ENCODE measurements at places on chromosomes 7 and 10. TPM values are rescaled to one million over a fixed set of nuclear protein-coding genes. Genes with fewer than 3 reads are reported as not detected.

The SFR1 gene
- 7.4 TPM for total RNA-seq

The AKR1B1 gene
- total RNA-seq = 97.4 TPM

The CCM2 gene
- total RNA-seq = 43.0 TPM

The ZNF32 gene
- total RNA-seq = 22.9 TPM

The TCAF2 gene
- 2.2 TPM for total RNA-seq

The PDGFA gene
- total RNA-seq = 219 TPM

GRCh38 chr7:131031099-131031868 lies 296.4 kb upstream of the MKLN1 start:
- no peak overlapping the region for H3K27ac ChIP-seq
- no peak overlapping the region for H3K4me3 ChIP-seq
- H3K36me3 ChIP-seq = no peaks in the 10 kb centered on the region
- H3K4me1 ChIP-seq = peaks cover 48% of the 10 kb centered on the region

DNA sequence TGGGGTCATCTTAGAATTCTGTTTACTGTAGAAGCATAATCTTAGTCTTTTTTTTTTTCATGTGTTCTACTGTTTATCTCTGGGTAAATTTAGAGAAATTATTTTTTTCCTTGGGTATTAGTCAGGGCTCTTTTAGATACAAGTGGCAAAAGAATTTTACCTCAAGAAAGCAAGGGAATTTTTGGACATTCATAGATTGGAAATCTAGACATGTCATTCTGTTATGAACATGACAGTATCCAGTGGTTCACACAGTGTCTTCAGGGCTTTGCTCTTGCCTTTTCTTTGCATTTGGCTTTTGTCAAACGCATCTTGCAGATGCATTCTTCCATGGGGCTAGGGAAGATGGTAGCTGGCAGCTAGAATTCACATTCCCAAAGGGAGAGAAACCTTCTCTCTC lies 13.7 kb upstream of the TAS2R41 start:
- H3K36me3 ChIP-seq = no peaks in the 10 kb centered on the region
- H3K27ac ChIP-seq = no peak overlapping the region
- H3K4me3 ChIP-seq = no peak overlapping the region
- no peak for DNase-seq

DNA sequence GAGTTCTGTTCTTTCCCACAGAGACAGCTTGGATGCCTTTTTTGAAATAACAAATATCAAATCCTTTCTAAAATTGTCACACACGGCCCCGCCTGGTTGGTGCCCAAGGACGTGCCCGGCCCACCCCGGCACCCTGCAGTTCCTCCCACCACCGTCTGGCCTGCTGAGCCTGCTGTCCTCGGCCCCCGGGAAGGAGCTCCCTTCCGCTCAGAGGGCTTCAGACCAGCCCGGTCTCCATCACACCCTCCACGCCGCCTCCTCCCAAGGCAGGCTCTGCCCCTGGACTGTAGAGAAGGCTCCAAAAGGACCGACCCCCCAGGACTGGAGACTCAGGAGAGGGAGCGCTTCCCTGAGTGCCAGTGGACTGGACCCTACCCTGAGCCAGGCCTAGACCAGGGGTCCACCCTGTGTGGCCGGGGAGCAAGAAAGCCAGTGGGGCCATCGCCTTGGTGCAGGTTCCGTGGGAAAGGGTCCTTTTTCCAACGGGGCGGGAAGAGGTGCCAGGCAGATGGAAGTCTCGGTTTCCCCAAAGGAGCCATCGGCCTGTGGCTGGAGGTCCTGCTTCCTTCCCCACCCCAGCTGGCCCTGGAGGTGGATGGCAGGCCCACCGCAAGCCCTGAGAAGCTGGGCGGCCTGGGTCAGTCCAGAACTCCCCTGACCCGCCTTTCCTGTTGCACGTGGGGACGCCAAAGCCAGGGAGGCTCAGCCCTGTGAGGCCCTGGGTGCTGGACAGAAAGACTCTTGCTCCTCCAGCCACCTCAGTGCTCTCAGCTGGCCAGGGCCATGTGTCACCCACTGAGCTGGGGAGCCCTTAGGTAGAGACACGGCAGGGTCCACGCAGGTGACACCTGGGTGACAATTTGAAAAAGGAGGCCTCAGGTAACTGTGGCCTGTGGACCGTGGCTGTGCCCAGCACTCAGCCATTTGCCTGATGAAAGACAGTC lies 69.8 kb downstream of the PWWP2B start:
- H3K27me3 ChIP-seq = no peaks in the 10 kb centered on the region
- DNase-seq = no peak
- H3K36me3 ChIP-seq = no peaks in the 10 kb centered on the region
- no peak overlapping the region for H3K4me3 ChIP-seq
- H3K27ac ChIP-seq = peak overlapping the region; percentile 97

GRCh38 chr7:6614953-6615722 lies at the start of gene ZNF853:
Gene ZNF853 (plus strand): TSS chr7:6615610. CDS start chr7:6616175, 565 bp downstream.
- peak within 1 kb of the TSS; percentile 78 for H3K4me3 ChIP-seq
- no peaks in the 10 kb centered on the region for H3K27me3 ChIP-seq
- no peak for DNase-seq
- no peaks in the 10 kb centered on the region for H3K36me3 ChIP-seq
- peaks cover 20% of the 10 kb centered on the region for H3K4me1 ChIP-seq

DNA sequence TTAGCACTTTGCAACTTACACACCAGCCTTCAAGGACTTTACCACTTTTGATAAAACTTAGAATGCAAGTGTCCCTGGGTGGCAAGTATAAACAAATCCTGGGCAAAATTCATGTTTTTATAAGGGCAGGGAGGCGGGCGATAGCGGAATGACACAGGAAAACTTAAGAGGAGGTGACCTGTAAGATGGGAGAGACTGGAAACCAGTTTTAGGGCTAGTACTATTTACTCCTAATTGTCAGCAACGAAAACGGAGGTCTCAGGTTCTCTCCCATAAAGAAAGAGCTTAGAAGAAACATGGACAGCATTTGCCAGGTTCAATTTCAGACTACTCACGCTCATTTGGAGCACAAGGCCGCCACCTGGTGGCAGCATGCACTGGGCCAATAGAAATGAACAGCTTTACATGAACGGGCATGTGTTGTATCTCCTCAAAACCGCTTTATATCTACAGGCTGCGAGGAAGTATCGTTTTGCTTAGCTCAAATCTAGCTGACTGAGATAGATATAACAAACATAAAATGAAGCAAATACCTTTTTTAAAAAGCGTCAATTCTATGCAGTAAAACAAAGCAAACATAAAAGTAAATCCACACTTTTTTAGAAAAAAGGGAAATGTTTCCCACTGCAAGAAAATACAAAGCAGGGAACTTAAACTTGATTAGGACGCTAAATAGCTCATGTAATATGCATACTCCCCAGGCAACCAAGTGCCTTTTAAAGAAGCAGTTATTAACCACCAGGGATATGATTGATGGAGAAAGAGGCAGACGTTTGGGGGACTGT lies 37.6 kb upstream of the SVOPL start:
- no peaks in the 10 kb centered on the region for H3K27me3 ChIP-seq
- no peaks in the 10 kb centered on the region for H3K36me3 ChIP-seq
- no peak overlapping the region for H3K4me3 ChIP-seq
- no peak overlapping the region for H3K27ac ChIP-seq
- no peaks in the 10 kb centered on the region for H3K4me1 ChIP-seq
- peak; percentile 19 for DNase-seq

DNA sequence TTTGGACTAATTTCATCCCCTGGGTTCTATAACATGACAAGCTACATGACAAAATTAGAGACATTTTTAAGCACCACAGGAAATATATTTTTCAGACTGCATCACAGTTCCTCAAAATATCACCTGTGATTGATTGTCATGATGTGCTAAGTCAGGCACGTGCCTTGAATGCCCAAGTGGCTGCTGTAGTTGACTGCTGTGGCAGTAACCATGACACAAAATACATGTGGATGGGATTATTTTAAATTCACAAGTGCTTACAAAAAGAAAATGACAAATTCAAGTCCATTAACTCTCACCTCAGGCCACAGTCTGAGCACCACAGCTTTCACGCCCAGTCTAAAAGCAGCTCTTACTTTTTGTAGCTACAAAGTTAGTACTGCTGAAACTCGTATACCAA lies 45.5 kb downstream of the TNPO3 start:
- no peak for DNase-seq
- H3K36me3 ChIP-seq = peaks cover 8% of the 10 kb centered on the region
- H3K27me3 ChIP-seq = no peaks in the 10 kb centered on the region
- no peaks in the 10 kb centered on the region for H3K4me1 ChIP-seq
- H3K27ac ChIP-seq = no peak overlapping the region

GRCh38 chr10:10576937-10577336 lies 440.7 kb upstream of the CELF2 start:
- no peak overlapping the region for H3K27ac ChIP-seq
- no peaks in the 10 kb centered on the region for H3K4me1 ChIP-seq
- H3K27me3 ChIP-seq = no peaks in the 10 kb centered on the region
- no peak overlapping the region for H3K4me3 ChIP-seq
- no peaks in the 10 kb centered on the region for H3K36me3 ChIP-seq
- DNase-seq = no peak

GRCh38 chr10:63423494-63423893 lies 42.3 kb downstream of the JMJD1C start:
- no peak for DNase-seq
- no peak overlapping the region for H3K27ac ChIP-seq
- no peak overlapping the region for H3K4me3 ChIP-seq
- no peaks in the 10 kb centered on the region for H3K27me3 ChIP-seq

DNA sequence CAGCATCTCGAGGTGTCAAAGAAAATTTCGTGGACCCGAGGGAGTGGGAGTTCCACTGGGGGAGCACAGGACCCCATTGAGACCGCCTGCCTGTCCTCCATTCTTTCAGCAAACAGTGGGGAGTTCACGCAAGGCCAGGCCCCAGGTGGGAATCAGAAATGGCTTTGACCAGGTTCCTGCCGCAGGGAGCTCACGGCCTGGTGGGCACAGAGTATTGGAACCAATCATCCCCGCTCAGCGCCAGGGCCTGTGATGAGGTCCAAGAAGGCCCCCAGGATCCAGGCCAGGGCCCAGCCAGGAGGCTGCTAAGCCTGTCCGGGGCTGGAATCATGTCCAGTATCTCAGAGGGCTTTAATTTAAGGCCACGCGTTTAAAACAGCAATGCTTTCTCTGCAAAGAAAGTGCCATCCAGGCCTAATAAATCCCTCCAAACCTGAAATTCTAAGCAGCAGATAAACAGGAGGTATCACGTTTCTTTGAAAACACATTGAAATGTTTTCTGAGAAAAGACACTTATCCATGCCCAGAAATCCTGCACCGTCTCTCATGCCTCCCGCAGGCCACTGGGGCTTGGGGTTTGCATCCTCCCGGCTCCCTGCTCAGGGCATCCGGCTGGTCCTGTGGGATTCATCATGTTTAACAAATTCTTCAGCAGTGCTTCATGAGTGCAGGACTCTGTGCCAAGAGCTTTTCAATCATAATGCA lies 125.7 kb downstream of the OAT start:
- no peak for DNase-seq
- no peak overlapping the region for H3K27ac ChIP-seq
- no peaks in the 10 kb centered on the region for H3K27me3 ChIP-seq
- H3K36me3 ChIP-seq = no peaks in the 10 kb centered on the region
- H3K4me1 ChIP-seq = no peaks in the 10 kb centered on the region

DNA sequence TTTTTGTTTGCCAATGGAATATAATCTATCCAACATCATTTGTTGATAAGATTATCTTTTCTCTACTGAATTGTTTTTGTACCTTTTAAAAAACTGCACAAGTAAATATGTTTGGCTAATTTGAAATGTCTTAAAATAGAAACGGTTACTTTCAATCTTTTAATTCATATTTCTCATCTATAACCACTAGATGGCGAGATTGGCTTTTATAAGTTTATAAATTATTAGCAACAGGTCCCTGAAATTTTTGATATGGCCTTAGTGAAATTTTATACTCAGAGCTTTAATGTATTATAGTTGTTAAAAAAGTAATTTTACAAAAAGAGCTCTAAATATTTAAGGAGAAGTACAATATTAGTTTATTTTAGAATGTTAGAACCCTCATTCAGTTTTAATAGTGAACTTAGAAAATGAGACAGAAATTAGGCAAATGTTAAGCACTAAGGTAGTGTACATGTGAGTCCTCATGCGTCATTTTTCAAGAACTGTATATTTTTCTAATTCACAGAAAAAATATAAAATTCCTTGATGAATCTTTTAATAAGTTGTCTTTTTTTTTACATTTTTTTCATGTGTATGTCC lies 592.5 kb downstream of the ARL4A start:
- H3K4me3 ChIP-seq = no peak overlapping the region
- no peak overlapping the region for H3K27ac ChIP-seq
- no peaks in the 10 kb centered on the region for H3K36me3 ChIP-seq
- H3K4me1 ChIP-seq = no peaks in the 10 kb centered on the region
- no peaks in the 10 kb centered on the region for H3K27me3 ChIP-seq

- H3K4me1 ChIP-seq = no peaks in the 10 kb centered on the region
- no peak for DNase-seq
- no peak overlapping the region for H3K4me3 ChIP-seq
- no peaks in the 10 kb centered on the region for H3K36me3 ChIP-seq
- no peaks in the 10 kb centered on the region for H3K27me3 ChIP-seq
Measured at GRCh38 chr7:117955046-117955445, 81.8 kb upstream of the CTTNBP2 start.

DNA sequence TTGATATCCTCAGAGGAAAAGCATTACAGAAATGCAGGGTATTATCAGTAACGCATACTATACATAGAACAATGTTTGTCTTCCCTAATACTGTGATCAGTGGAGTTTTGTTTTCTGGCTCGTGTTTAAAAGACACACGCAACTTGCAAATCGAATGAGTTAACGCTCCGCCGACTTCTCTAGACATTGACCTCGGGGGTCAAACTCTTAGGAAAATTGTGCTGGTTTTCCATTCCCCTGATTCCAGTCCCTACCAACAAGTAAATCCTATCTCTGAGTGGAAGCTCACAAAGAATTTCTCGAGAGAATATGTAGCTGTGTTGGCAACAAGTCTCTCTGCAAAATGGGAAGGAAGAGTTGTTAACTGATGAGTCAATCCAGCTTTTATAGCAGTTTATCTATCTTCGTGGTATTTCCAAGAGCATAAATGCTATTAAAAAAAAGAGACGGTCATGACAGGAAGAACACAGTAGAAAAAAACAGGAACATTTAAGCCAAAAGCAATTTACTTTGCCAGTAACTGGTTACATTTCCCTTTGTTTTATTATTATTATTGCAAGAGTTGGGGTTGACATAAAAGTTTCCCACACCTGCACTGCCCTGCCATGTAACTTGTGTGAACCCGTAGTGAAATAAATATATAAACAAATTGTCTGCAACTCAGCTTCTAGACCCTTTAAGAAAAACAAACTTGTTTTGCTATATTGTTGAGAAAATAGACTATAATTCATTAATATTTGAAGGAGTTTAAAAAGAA lies 144.4 kb downstream of the ARID5B start:
- DNase-seq = no peak
- peaks cover 46% of the 10 kb centered on the region for H3K4me1 ChIP-seq
- no peaks in the 10 kb centered on the region for H3K36me3 ChIP-seq
- no peaks in the 10 kb centered on the region for H3K27me3 ChIP-seq
- H3K4me3 ChIP-seq = peak overlapping the region; percentile 54

- H3K27me3 ChIP-seq = no peaks in the 10 kb centered on the region
- H3K4me3 ChIP-seq = no peak overlapping the region
- DNase-seq = no peak
- no peaks in the 10 kb centered on the region for H3K4me1 ChIP-seq
- H3K27ac ChIP-seq = no peak overlapping the region
- no peaks in the 10 kb centered on the region for H3K36me3 ChIP-seq
Measured at GRCh38 chr7:55409482-55410225, 44.5 kb downstream of the LANCL2 start.
